Activated CD8-positive, alpha-beta T cell treated with anti-CD3 and anti-CD28 coated beads for 36 hours (primary cell): ENCODE measurements at places on chromosomes 6 and 20. TPM values are rescaled to one million over a fixed set of nuclear protein-coding genes. Genes with fewer than 3 reads are reported as not detected.

Gene SLC35B2
- 15.4 TPM for total RNA-seq

Gene NKX2-4
- total RNA-seq = not detected

Gene LINC00237
- not detected for total RNA-seq

Gene TREM2
- total RNA-seq = not detected

GRCh38 chr6:42471142-42471541 is 19.4 kb upstream of the TRERF1 start:
- DNase-seq = peak; percentile 23
- no peaks in the 10 kb centered on the region for H3K36me3 ChIP-seq
- no peak overlapping the region for H3K27ac ChIP-seq
- no peaks in the 10 kb centered on the region for H3K27me3 ChIP-seq

GRCh38 chr6:166411271-166411670 is 28.5 kb upstream of the MPC1 start:
- H3K4me3 ChIP-seq = no peak overlapping the region
- H3K36me3 ChIP-seq = peaks cover 8% of the 10 kb centered on the region
- DNase-seq = peak; percentile 17
- H3K4me1 ChIP-seq = peaks cover 58% of the 10 kb centered on the region

DNA sequence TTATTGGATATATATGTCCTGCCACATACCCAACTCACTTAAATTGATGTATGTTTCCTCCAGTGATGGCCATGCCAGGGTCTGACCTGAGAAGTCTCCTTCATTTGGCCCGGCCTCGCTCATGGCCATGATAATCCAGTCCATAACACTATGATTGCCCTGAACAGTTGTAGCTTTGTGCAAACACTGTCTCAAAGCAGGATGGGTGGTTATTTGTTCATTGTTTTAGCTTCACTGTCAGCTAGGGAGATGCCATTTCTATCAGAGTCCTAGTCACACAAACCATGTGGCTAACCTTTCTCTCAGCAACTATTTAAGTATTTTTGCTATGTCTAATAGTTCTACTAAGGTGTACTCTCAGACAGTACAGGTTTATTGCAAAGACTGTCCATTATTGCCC is 47.6 kb upstream of the ZNF337 start:
- DNase-seq = no peak
- peaks cover 21% of the 10 kb centered on the region for H3K4me1 ChIP-seq
- no peaks in the 10 kb centered on the region for H3K27me3 ChIP-seq
- no peak overlapping the region for H3K4me3 ChIP-seq

DNA sequence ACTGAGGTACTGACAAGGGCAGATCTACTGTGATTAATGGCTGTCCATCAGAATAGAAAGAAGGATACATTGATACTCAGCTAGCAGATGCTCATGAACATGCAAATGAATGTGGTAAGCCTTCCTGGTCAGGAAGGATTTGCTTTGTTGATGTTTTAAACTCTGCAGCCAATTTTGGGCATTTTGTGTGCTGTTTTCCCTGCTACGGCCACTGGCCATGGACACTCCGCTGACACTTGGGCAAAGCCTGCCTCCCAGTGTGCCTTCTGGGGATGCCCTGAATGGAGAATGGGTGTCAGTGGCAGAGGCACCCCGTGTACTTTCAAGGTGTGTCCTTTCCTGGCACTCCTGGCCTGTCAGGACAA is 113.1 kb downstream of the SOBP start:
- H3K36me3 ChIP-seq = no peaks in the 10 kb centered on the region
- no peaks in the 10 kb centered on the region for H3K27me3 ChIP-seq
- H3K4me1 ChIP-seq = no peaks in the 10 kb centered on the region
- no peak for DNase-seq
- no peak overlapping the region for H3K4me3 ChIP-seq
